ENCODE measurements at places on chromosomes 5 and 9.

- DNase-seq: no peak
These were observed 46.6 kb upstream of the JAK2 start for GRCh38 chr9:4938496-4938895.

- DNase-seq: no peak
These were observed 255.9 kb downstream of the PSAT1 start for GRCh38 chr9:78552802-78553201.

GRCh38 chr5:431001-431710 is 11.8 kb upstream of the EXOC3 start:
- peak; percentile 46 for DNase-seq

GRCh38 chr9:130296783-130297055 is 31.2 kb downstream of the HMCN2 start:
- no peak for DNase-seq

GRCh38 chr9:93114984-93115335 is 18.9 kb downstream of the CARD19 start:
- no peak for DNase-seq

GRCh38 chr9:21943464-21943863 is 50.7 kb downstream of the CDKN2A start:
- DNase-seq: no peak

DNA sequence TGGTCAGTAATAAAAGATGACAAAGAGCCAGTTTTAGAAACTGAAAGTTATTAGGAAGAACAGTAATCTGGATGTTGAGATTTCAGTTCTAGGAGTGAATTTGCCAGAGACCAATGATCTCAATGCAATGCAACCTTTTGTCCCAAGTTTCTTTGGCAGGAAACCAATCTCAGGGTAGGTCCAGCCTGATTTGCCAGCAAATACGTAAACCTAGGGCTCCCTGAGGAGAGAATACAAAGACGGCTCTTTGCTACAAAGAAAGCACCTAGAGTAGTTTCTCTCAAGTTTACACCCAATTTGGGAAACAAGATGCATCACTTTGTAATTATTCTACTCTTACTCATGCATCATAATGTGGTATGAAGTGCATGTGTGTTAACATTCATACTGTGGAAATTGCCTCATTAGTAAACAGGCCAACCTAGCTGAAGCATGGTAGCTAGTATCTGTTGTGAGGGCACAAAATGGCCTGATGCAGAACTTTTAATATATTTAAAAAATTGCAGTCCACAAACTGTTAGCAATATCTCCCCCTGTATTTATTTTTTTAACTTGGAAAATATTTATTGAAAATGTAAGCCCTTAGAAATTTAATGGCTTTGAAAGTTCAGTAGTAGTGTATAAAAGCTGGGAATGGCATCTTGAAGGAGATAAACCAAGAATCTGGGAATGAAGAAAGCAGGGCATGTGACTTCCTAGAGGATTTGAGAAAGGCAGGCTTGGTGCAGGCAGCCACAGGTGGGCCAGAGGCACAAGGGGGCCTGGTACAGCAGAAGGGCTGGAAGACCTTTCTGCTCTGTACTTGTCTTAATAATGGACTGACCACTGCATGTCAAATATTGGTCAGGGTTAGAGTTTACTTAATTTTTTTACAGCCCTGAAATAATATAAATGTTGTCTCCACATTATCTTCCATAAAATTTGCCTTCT is 59.5 kb downstream of the MAST4 start:
- no peak for DNase-seq

DNA sequence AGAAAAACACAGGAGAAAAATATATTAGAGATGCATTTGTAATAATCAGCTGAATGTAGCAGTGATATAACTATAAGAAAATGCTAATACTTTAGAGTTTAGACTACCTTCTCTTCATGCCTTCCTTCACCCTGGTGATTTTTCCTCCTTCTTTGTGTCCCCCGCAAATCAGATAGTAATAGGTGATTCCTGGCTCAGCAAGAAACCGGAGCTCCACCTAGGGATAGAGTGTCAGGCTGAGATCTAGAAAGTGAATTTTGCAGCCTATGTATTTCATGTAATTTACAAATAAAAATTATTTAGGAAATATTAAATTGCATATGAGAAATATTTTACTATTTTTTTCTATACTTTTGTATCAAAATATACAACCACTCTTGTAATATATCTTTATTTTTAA is 109.8 kb upstream of the ST8SIA4 start:
- DNase-seq: no peak

- no peak for DNase-seq
These were observed 136.6 kb upstream of the TBCA start for GRCh38 chr5:77912721-77913120.

DNA sequence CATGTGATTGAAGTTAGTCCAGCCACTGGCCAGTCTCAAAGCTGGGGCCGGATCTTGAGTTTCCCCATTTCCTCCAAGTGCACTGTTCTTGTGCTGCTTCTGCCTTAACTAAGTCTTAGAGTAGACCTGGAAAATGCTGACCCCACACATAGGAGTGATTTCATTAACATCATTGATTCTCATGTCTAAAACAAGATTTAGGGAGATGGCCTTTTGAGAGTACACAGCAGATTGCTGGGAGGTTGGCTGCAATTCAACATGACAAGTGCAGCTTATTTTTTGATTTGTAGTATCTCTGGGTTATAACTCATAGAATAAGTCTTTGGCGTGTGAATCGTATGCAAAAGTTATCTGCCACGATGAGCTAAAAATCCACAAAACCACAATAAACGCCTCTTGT is 131.0 kb downstream of the CMYA5 start:
- no peak for DNase-seq

GRCh38 chr9:99076030-99076429 is 28.9 kb upstream of the TGFBR1 start:
- DNase-seq: no peak

DNA sequence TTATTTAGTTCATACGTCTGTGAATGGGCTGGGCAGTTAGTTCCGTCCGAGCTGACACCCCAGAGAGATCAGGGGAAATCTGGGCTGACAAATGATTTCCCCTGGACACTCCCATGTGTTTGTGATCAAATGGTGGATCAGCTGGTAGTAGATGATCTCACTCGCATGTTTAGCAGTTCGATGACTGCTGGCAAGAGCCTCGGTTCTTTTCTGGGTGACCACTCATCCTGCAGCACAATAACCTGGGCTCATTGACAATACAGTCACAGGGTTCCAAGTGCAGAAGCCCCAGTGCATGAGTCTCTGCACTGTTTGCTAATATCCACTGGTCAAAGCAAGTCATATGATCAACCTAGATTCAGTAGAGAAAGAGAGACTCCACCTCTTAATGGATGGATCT is 155.9 kb downstream of the NR2F1-AS1 start:
- no peak for DNase-seq

DNA sequence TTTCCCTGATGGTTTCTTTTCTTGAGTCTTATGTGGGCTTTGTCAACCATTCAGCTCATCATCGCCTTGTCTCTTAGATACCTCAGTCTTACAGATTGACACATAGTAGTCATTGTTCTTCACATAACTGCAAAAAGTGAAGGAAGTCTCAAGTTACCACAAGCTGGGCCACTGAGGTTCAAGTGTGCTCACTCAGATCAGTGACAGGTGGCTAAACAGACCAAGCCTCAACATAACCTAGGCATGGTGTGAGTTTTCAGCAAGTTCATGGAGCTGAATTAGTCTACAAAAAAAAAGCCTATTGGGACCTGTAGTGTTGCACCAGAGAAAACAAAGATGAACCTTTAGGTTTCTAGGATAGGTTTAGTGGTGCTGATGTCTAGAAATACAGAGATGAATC is 58.2 kb downstream of the RFK start:
- no peak for DNase-seq

- no peak for DNase-seq
These were observed 16.4 kb downstream of the SEMA4D start for GRCh38 chr9:89481538-89481915.

DNA sequence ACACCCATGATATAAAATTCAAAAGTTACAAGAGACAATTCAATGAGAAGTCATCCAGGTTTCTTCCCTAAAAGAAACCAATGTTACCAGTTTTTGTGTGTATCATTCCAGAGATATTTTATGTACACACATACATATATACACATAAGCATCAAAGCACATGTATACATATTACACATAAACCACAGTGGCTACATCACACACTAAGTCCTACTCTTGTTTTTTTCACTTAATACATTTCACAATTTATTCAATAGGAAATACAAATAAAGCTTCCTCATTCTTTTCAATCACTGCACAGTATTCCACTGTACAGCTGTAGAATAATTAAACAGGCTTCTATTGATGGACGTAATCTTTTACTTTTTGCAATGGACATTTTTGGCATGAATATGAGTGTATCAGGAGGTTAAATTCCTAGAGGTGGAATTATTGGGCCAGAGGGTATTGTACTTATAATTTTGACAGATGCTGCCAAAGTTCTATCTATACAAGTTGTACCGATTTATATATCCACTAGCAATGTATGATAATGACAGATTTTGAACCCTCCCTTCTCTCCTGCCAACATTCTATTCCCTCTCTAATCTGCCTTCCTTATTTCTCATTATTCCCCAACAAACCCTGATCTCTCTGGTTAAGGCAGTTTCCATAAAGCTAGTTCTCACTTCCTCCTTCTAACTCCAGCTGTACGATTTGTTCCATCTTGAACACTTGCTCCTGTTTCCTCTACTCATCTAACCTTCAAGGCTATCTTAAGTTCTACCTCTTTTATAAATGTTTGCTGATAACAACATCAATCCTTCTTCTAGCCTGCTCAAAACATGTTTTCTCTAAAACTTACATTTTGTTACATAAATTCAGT is 35.2 kb downstream of the MRPS27 start:
- no peak for DNase-seq

- DNase-seq: no peak
These were observed 681 bp upstream of the ETF1 start for GRCh38 chr5:138543730-138544104.

DNA sequence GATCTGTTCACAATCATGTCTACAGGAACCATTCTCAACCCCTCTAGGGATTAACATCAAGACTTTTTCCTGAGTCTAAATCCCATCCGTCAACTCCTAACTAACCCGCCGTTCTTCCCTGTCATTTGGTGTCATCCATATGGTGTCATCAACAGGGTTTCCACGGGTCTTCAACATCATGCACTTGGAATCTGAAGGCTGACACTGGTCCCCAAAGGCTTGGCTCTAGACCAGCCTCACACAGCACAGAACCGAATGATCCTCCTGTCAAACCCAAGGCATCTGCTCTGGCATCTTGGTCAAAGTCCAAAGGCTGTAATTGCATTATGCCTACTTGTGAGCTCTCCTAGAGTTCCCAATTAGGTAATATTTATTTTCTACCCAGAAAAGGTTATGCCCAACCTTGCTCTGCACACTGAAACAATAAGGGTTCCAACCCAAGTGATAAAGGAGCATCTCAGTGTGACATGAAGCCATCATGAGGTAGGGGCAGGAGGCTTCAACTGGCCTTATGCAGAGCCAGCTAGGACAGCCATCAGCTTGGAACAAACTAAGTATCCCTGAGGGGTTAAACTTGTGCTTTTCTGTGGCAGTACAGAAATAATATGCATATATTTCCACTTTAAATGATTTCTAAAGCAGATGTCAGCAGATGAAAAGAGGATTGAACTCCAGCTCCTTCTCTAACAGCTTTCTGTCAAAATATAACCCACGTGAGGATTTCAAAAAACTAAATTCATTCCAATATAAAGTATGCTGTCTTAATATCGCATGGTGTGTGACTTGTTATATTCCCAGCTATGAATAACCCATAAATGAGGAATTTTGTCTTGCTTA is 13.9 kb downstream of the ENC1 start:
- DNase-seq: no peak

DNA sequence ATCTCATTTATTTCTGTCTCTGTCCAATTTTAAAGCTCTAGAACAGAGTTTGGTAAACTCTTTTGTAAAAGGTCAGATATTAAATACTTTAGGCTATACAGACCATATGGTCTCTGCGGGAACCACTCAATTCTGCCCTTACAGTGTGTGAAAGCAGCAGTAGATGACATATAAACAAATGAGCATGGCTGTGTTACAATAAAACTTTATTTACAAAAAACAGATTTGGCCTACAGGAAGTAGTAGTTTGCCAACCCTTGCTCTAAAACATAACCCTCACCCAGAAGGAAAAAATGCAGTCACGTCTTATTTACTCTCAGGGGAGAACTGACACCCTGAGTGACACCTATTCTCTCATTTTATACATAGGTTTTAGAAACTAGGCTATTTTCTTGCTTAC is 220.4 kb downstream of the DEPDC1B start:
- DNase-seq: no peak

- no peak for DNase-seq
These were observed 129.4 kb downstream of the EDIL3 start for GRCh38 chr5:84255315-84255714.
